ENCODE measurements at places on chromosomes 3 and 15.

DNA sequence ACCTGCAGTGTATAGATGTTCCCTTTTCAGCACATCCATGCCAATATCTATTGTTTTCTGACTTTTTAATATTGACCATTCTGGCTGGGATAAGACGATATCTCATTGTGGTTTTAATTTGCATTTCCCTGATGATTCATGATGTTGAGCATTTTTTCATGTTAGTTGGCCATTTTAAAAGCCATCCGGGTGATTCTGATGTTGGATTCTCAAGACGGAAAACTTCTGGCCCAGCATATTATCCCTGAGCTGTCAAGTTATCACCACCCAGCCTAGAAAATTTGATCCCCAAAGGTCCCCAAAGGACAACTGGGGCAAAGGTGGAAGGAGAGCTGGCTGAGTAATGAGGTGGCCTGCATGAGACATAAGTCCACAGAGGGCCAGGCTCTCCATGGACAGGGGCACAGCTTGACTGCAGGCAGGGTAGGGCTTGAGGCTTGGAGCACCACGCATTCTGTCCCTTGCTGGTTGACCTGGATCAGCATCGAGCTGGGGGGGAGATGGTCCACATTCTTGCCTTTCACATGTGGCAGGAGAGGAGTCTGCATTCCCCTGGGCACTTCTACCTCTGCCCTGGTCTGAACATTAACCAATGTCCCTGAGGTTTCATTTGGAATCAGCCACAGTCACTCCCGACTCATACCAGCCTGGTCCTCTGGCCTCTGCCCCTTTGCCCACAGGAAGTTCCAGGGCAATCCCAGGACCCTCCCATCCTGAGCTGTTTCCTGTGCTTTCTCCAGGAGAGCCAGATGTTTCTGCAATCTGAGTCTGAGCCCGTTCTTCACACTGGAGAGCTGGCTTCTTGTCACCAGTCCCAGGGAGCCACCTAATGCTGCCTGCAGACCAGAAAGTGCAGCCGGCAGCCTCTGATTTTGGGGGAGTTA is 69.2 kb downstream of the ISG20 start:
- DNase-seq: peak; percentile 34

- DNase-seq: no peak
These were observed 31.6 kb upstream of the FAM174B start for GRCh38 chr15:92687195-92687602.

- DNase-seq: no peak
These were observed 11.7 kb downstream of the RAD54L2 start for GRCh38 chr3:51550080-51550819.

- DNase-seq: peak; percentile 24
These were observed 117.7 kb downstream of the GBE1 start for GRCh38 chr3:81643721-81644120.

GRCh38 chr3:53193466-53194209 is 32.6 kb downstream of the PRKCD start:
- DNase-seq: no peak

GRCh38 chr3:187799942-187800641 is 54.8 kb upstream of the BCL6 start:
- DNase-seq: no peak

GRCh38 chr3:126684218-126684751 is 19.8 kb upstream of the CHCHD6 start:
- no peak for DNase-seq

DNA sequence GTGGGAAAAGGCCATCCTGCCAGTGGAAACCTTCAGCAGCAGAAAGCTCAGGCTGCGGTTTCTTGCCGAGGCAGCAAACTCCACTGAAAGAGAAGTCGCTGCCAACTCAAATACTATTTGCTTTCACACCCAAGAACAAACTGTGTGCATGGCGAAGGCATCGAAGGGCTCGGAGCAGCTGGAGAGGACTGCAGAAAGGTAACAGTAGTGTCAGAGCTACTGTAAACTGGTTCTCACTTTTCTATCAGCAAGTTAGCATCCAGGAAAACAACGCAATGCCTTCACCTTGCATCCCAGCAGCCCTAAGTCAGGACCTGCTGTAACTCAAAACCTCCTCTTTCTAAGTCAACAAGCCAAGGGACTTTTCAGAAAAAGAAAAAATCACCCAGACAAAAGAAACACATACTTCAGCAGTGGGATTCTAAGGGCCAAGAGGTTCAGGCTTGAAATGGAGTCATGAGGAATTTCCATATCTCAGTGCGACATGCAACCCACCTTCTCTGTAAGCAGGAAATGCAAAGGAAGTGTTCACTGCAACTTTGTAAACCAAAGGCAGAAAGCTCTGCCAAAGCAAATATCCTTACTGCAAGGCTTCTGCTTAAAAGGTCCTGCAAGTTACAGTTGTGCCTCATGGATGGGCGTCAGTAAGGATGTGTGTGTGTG is 193.5 kb downstream of the FOXP1 start:
- DNase-seq: no peak

DNA sequence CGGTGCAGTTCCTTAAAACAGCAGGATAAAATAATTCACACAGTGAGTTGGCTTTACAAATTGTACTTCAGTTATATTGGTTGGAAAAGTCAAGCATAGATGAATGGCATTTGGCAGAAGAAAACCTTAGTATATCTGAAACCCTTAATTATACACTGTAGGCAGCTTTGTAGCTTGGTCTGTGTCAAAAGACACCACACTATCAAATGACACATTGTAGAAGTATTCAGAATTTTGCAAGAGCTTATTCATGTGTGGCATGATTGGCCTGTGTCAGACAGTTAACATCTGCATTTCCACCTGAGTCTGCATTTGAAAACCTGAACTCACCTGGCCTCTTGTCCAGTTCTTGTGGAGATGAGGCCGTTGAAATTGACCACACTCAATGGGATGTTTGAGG is 13.8 kb downstream of the TMEM266 start:
- DNase-seq: peak; percentile 4

DNA sequence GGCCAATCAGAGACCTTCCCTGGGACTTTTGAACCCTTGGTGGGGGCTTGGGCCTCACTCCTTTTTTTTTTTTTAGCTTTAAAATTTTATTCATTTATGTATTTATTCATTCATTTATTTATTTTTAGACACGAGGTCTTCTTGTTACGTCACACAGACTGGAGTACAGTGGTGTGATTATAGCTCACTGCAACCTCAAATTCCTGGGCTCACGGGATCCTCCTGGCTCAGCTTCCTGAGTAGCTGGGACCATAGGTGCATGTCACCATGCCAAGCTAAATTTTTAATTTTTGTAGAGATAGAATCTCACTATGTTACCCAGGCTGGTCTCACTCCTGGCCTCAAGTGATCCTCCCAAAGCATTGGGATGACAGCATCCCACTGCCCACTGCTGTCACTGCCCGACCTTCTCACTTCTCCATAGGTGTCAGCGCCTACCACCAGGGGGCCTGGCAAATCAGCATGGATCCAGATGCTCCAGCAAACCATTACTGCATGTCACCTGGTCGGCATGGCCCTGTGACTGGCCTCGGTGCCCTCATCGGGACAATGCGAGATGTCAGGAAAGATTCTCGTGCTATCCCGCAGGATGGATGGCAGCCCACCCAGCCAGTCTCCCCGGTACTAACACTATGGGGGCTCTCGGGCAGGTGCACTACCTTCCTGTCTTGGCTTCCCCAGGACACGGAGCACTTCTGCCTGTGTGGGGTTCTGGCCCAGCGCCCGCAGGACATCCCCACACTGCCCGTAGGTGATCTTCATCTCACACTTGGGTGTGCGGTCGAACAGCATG is 3.0 kb downstream of the MYL3 start:
- DNase-seq: peak; percentile 19

- DNase-seq: peak; percentile 68
These were observed 386.6 kb upstream of the THBS1 start for GRCh38 chr15:39194106-39194830.

DNA sequence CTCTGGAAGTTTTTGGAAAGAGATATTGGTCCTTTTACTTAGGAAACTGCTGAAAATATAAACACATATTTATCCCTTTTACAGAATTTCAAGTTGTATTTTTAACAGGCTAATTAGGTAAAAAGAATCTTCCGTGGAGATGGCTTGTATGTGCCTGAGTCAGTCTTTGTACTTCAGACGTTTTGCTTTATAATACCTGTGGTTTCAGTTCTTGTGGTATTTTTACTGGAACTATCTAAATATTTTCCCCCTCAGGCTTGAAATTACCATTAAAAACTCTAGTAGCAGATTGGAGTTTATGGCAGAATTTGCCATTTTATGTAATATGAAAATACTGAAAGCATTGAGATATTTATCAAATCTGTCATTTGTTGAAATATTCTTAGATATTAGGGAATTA is 151.6 kb upstream of the CGNL1 start:
- peak; percentile 69 for DNase-seq

- DNase-seq: peak; percentile 50
These were observed 502.9 kb upstream of the THBS1 start for GRCh38 chr15:39078026-39078425.

Data from EL (cell line).